Effector memory CD8-positive, alpha-beta T cell (primary cell): ENCODE measurements at places on chromosomes 11 and 22.

DNA sequence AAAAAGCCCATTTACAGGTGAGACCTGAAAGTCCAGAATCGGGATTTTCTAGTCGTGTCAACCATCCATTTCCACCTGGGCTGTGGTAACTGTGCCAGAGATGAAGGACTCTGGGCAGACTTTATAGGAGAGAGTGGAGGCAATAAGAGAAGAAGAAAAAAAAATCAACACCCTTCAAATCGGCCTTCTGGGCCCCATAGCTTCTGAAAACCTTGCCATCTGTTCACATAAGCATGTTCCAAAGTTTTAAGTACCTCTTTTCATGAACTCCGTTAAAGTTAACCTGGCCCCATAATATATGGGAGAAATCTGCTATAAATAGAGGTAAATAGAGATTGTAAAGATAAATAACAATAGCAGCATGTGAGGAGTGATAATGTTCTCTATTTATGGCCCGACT, 470.5 kb downstream of the MIAT start:
- peaks cover 2% of the 10 kb centered on the region for H3K4me1 ChIP-seq
- H3K36me3 ChIP-seq, result no peaks in the 10 kb centered on the region
- no peak overlapping the region for H3K4me3 ChIP-seq
- H3K27ac ChIP-seq, result no peak overlapping the region
- no peak for DNase-seq

DNA sequence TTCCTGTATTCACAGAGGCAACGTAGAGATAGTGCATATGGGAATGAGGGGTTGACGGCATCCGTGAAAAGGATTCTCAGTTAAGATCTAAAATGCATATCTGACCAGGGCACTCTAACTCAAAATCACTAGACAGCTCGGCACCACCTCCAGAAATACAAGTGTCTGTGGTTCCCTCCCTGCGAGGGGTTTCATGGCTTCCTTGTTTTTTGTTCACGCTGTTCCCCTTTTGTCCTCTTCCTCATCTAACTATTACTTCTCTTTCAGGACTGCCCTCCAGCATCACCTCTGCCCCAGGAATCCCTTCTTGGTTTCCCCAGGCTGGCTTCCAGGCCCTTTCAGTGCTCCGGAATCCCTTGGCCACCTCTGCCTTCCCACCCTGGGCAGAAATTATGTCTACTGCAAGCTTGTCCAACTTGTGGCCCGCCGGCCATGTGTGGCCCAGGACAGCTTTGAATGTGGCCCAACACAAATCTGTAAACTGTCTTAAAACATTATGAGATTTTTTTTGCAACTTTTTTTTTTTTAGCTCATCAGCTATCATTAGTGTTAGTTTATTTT, 159.9 kb downstream of the FBXO7 start:
- no peaks in the 10 kb centered on the region for H3K36me3 ChIP-seq
- DNase-seq, result no peak
- H3K27ac ChIP-seq, result no peak overlapping the region
- H3K4me1 ChIP-seq, result no peaks in the 10 kb centered on the region
- no peaks in the 10 kb centered on the region for H3K27me3 ChIP-seq
- no peak overlapping the region for H3K4me3 ChIP-seq

DNA sequence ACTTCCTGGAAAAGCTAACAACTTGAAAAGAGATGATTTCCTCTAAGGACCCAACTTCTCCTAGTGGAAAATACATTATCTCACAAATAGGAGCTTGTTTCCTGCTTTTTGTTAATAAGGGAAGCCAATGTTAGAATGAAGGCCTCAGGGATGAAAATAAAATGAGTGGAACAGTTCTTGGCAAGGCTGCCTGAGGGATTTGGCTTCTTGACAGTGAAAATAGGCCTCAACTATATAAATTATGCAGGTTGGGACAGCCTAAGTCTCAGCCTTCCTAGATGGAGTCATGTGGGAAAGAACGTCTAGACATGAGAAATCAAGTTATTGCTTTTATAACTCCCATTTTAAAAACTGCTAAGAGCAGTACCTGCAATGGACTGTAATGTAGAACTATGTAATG, 92.8 kb upstream of the FIBIN start:
- H3K4me1 ChIP-seq, result no peaks in the 10 kb centered on the region
- no peak for DNase-seq
- no peaks in the 10 kb centered on the region for H3K36me3 ChIP-seq
- no peak overlapping the region for H3K27ac ChIP-seq
- H3K4me3 ChIP-seq, result no peak overlapping the region

DNA sequence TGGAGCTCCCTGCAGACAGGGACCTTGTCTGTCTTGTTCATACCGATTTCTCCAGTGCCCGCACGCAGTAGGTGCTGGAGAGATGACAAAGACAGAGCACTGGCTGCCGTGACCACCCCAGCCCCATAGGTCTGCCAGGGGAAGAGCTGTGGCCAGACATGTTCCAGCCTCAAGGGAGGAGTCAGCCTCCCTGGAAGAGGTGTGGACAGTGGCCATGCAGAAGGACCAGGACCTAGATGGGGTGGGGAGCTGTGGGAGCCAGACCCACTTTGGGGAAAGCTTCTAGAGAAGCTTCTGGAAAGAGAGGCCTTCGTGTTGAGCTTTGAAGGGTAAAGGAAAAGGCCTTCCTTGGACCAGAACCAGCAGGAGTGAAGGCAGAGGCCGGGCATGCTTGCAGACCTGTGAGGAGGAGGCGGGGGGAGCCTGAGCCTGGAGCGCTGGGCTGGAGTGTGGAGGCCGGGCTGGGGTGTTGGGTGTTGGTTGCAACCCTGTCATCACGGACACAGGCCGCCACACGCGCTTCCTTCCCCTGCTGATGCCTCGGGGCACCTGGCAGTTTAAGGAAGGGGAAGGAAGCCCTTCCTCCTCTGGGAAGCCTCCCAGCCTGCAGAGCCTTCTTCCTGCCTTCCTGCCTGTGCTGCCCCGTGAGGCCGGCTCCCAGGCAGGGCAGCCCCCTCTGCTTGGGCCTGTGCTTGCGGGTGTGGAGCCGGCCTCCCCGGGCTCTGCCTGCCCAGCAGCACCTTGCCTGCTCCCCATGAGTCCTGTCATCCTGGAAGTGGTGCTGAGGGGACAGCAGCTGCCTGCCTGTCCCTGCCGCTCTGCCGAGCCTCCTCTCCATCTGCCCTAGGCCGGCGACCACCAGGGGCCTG, 12.3 kb downstream of the RELT start:
- H3K4me1 ChIP-seq, result peaks cover 46% of the 10 kb centered on the region
- no peak for DNase-seq
- peaks cover 96% of the 10 kb centered on the region for H3K36me3 ChIP-seq
- H3K27me3 ChIP-seq, result no peaks in the 10 kb centered on the region
- H3K4me3 ChIP-seq, result no peak overlapping the region

- H3K27ac ChIP-seq, result no peak overlapping the region
- H3K4me1 ChIP-seq, result no peaks in the 10 kb centered on the region
- no peak overlapping the region for H3K4me3 ChIP-seq
- H3K27me3 ChIP-seq, result peaks cover 27% of the 10 kb centered on the region
- DNase-seq, result no peak
Measured at GRCh38 chr11:114386545-114386944, 13.8 kb downstream of the C11orf71 start.

GRCh38 chr11:6618117-6619003, 862 bp downstream of the TPP1 start:
- peaks cover 12% of the 10 kb centered on the region for H3K36me3 ChIP-seq
- H3K27me3 ChIP-seq, result no peaks in the 10 kb centered on the region
- peaks cover 19% of the 10 kb centered on the region for H3K4me1 ChIP-seq
- H3K4me3 ChIP-seq, result no peak overlapping the region
- H3K27ac ChIP-seq, result no peak overlapping the region

DNA sequence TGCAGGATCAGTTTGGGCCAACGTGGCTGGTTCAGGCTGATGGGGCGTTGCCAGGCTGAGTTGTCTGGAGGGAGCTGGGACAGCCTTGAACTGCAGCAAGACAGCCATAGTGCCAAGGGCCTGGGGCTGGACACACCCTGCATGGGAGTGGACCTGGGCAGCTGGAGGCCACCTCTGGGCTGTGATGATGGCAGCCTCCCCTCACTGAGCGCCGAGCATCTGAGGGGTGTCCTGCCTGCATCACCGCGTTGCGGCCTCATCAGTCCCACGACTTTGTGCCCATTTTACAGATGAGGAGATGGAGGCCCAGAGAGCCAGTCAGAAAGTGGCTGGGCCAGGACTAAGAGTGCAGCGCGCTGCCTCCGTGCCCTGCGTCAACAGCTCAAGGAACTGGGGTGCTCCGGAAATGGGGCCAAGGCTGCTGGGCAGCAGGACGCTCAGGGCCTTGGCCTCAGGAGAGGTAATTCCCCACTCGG, 590 bp upstream of the TSPO start:
- H3K27me3 ChIP-seq, result no peaks in the 10 kb centered on the region
- peaks cover 15% of the 10 kb centered on the region for H3K4me1 ChIP-seq
- peak overlapping the region; percentile 94 for H3K27ac ChIP-seq

DNA sequence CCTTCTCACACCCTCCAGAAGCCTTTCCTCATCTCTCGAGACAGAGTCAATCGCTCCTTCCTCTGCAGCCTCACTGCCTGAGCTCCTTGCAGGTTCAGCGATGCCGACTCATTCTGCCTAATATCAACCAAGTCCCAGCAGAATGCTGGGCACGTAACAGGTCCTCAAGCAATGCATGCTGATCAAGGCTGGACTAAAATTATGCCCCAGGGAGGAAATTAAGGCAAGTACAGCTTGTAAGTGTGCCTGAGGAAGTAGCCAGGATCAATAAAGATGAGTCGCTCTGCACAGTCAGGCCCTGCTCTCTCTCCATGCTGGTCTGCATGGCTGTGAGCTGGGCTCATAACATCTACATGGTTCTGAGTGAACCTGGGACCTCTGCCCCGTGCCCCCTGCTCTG, 25.6 kb upstream of the NRIP3 start:
- no peaks in the 10 kb centered on the region for H3K36me3 ChIP-seq
- no peak overlapping the region for H3K27ac ChIP-seq
- no peak for DNase-seq
- H3K27me3 ChIP-seq, result peaks cover 10% of the 10 kb centered on the region
- H3K4me3 ChIP-seq, result no peak overlapping the region

GRCh38 chr22:43044290-43044712, 29.4 kb upstream of the PACSIN2 start:
- H3K27ac ChIP-seq, result no peak overlapping the region
- H3K4me3 ChIP-seq, result no peak overlapping the region
- H3K36me3 ChIP-seq, result peaks cover 2% of the 10 kb centered on the region
- DNase-seq, result no peak
- no peaks in the 10 kb centered on the region for H3K27me3 ChIP-seq

- no peak for DNase-seq
- H3K27ac ChIP-seq, result no peak overlapping the region
- peaks cover 99% of the 10 kb centered on the region for H3K36me3 ChIP-seq
- H3K27me3 ChIP-seq, result no peaks in the 10 kb centered on the region
- peaks cover 23% of the 10 kb centered on the region for H3K4me1 ChIP-seq
- no peak overlapping the region for H3K4me3 ChIP-seq
Measured at GRCh38 chr11:117221775-117222517, 9.9 kb downstream of the PCSK7 start.

- no peak for DNase-seq
- H3K4me3 ChIP-seq, result no peak overlapping the region
- H3K4me1 ChIP-seq, result no peaks in the 10 kb centered on the region
- H3K27me3 ChIP-seq, result no peaks in the 10 kb centered on the region
- H3K36me3 ChIP-seq, result no peaks in the 10 kb centered on the region
Measured at GRCh38 chr22:24965822-24966626, 13.5 kb downstream of the KIAA1671 start.

- no peaks in the 10 kb centered on the region for H3K36me3 ChIP-seq
- peaks cover 2% of the 10 kb centered on the region for H3K4me1 ChIP-seq
- H3K27ac ChIP-seq, result no peak overlapping the region
- no peak for DNase-seq
- H3K27me3 ChIP-seq, result no peaks in the 10 kb centered on the region
Measured at GRCh38 chr11:104614117-104614680, 284.1 kb downstream of the CASP12 start.

GRCh38 chr11:6844356-6844755, 1.1 kb upstream of the OR10A5 start:
- no peaks in the 10 kb centered on the region for H3K36me3 ChIP-seq
- H3K27ac ChIP-seq, result no peak overlapping the region
- H3K4me3 ChIP-seq, result no peak overlapping the region
- peaks cover 33% of the 10 kb centered on the region for H3K27me3 ChIP-seq
- DNase-seq, result no peak

DNA sequence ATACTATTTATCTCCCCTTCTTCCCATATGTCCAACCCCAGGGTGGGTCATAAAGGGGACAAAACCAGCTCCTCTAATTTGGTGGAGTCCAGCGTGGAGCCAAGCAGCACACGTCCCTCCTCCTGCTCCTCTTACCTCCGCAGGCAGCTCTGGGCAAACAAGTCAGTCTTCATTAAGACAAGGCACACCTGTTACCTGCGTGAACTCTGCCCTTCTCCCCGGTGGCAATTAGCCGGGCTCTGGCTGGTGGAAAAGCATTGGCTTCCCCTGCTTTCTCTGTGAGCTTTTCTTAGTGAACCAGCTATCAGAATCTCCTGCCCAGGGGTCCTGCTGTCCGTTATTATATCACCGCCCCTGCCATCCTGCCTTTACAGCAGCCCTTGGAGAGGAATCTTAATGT, 418.7 kb upstream of the CADM1 start:
- H3K27ac ChIP-seq, result no peak overlapping the region
- H3K36me3 ChIP-seq, result no peaks in the 10 kb centered on the region
- H3K27me3 ChIP-seq, result no peaks in the 10 kb centered on the region
- no peak overlapping the region for H3K4me3 ChIP-seq
- H3K4me1 ChIP-seq, result no peaks in the 10 kb centered on the region

GRCh38 chr11:65861165-65861505, 902 bp downstream of the MUS81 start:
- no peaks in the 10 kb centered on the region for H3K27me3 ChIP-seq
- DNase-seq, result no peak
- H3K27ac ChIP-seq, result peak overlapping the region; percentile 92

GRCh38 chr11:82823647-82824619, 76.3 kb downstream of the PRCP start:
- H3K27ac ChIP-seq, result no peak overlapping the region
- no peak overlapping the region for H3K4me3 ChIP-seq
- H3K4me1 ChIP-seq, result no peaks in the 10 kb centered on the region
- DNase-seq, result no peak
- H3K27me3 ChIP-seq, result no peaks in the 10 kb centered on the region
